ENCODE measurements at places on chromosomes 6 and 20.

DNA sequence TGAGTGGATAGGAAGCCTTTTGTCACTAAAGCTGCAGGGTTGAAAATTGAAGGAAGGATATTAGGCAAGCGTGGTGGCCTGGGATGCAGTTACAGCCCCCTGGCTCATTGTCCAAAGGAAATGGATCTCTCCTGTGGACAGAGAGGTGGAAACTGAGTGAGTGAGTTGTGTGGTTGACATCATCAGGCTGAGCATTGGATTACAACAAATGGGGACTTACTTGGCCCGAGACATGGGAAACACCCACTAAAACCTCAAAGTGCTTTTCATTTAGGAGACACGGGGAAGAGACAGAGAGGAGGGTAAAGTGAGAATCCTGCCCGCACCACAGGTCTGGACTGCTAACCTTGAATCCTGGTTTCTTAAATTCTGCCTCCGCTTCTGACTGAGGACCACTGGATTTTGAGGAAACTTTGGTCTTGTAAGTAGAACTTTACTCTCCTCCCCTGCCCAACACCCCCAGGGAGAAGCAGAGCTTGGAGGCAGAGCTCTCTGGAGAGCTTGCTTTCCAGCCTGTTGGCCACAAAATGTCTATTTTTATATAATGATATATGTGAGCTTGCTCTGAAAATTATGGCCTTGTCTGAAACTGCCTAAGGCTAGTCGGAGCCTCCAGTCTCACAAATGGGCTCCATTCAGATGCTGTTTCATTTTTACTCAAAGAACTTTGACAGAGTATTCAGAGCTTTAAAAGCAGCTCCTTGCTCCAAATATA is at the start of gene PKIG:
Gene PKIG (plus strand): TSS at position 269 of the 715 bp plus-strand sequence. CDS start 31,978 bp downstream, outside the sequence.
- DNase-seq, result peak; percentile 63

- DNase-seq, result no peak
These were observed 228.1 kb upstream of the CST7 start for GRCh38 chr20:24720957-24721356.

GRCh38 chr6:33112148-33112547 is 36.4 kb downstream of the HLA-DPB1 start:
- no peak for DNase-seq

- peak; percentile 2 for DNase-seq
These were observed 108.5 kb downstream of the MAN1A1 start for GRCh38 chr6:119241111-119241465.

GRCh38 chr6:121055572-121056163 is 278.6 kb downstream of the TBC1D32 start:
- peak; percentile 8 for DNase-seq

GRCh38 chr6:47343600-47343999 is 33.9 kb upstream of the TNFRSF21 start:
- DNase-seq, result no peak

- no peak for DNase-seq
These were observed 5.6 kb downstream of the LZTS3 start for GRCh38 chr20:3167738-3168078.

GRCh38 chr20:45969712-45970634 is 2.0 kb downstream of the ZNF335 start:
- no peak for DNase-seq

- peak; percentile 11 for DNase-seq
These were observed 17.8 kb upstream of the RSPO3 start for GRCh38 chr6:127100510-127101140.

- no peak for DNase-seq
These were observed 655.0 kb upstream of the HS3ST5 start for GRCh38 chr6:114997813-114998292.

DNA sequence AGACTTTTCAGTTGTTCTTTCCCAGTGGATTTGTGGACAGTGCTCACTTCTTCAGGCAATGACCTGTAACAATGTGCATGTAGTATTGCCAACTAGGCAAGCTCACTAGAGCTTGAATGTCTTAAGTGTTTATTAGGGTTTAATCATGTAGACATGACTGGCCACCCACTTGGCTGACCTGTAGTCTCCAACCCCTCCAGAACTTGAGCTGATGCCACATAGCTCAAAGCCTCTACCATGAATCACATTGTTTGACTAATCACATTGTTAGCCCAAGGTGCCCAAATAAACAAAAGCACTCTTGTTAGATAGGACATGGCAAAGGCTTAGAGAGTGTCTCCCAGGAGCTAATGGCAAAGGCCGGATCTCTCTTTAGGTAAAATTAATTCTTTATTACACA is 272.7 kb downstream of the GRIK2 start:
- DNase-seq, result peak; percentile 14

DNA sequence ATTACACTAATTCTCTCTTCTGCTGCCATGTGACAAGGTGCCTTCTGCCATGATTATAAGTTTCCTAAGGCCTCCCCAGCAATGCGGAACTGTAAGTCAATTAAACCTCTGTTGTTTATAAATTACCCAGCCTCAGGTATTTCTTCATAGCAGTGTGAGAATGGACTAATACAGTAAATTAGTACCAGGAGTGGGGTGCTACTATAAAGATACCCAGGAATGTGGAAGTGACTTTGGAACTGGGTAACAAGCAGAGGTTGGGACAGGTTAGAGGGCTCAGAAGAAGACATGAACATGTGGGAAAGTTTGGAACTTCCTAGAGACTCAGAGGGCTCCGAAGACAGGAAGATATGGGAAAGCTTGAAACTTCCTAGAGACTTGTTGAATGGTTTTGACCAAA is 34.8 kb downstream of the MICA start:
- no peak for DNase-seq

GRCh38 chr6:155493026-155493693 is 37.5 kb upstream of the NOX3 start:
- DNase-seq, result no peak

- no peak for DNase-seq
These were observed 180.4 kb downstream of the AIG1 start for GRCh38 chr6:143241111-143241510.

DNA sequence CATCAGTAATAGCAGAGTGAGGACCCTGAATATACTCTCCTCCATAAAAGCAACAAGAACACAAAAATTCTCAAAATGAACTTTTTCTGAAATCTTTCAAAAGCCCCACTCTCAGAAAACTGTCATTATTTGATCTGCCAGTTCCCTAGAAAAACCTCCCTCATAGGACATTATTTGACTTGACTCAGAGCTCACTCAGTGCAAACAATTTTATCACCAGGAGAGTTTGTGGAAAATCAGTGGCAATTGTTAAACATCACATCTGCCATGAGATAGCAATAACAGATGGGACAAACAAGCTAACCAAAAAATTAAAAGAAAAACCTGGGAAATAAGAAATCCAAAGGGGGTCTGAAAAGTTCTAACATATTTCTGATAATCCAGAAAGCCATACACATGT is 100.0 kb downstream of the ATG5 start:
- no peak for DNase-seq

GRCh38 chr6:89596056-89596455 is 42.5 kb downstream of the LYRM2 start:
- no peak for DNase-seq

Measured in AG09309 (cell line).